NCI-H1436 treated with DMSO at 0.1 percent for 48 hours (cell line): ENCODE measurements at places on chromosomes 5 and 9.

DNA sequence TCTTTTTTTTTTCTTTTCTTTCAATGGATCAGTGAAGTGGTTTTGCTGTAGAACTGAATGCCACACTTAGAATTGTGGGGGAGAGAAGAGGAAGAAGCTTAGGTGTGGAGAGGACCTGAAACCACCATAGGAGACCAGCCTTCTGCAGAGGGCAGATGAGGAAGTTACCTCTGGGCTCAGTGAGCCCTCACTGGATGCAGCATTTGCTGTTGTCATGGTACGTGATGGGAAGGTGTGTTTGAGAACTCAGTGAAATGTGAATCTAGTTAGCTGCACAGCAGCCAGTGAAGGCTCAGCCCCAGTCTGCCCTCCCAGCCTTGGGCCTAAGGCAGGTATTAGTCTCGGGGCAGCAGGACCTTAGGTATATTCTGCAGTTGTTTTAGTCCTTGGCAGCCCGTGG lies 17.5 kb downstream of the CYFIP2 start:
- no peak for DNase-seq

- no peak for DNase-seq
Observed at GRCh38 chr5:171898386-171898785, 108.1 kb downstream of the FBXW11 start.

DNA sequence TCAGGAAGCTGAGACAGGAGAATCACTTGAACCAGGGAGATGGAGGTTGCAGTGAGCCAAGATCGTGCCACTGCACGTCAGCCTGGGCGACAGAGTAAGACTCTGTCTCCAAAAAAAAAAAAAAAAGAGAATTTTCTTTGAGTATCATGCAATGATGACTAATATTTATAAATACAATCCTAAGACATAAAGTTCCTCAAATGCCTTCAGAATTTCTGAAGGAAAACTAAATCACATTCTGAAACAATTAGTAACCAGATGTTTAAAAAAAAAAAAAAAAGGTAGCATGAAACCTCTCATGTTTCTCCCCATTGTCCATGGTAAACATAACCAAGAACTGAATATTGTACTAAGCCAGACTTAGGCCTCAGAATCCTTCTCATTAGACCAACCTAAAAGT lies 23.1 kb downstream of the MLLT3 start:
- no peak for DNase-seq

DNA sequence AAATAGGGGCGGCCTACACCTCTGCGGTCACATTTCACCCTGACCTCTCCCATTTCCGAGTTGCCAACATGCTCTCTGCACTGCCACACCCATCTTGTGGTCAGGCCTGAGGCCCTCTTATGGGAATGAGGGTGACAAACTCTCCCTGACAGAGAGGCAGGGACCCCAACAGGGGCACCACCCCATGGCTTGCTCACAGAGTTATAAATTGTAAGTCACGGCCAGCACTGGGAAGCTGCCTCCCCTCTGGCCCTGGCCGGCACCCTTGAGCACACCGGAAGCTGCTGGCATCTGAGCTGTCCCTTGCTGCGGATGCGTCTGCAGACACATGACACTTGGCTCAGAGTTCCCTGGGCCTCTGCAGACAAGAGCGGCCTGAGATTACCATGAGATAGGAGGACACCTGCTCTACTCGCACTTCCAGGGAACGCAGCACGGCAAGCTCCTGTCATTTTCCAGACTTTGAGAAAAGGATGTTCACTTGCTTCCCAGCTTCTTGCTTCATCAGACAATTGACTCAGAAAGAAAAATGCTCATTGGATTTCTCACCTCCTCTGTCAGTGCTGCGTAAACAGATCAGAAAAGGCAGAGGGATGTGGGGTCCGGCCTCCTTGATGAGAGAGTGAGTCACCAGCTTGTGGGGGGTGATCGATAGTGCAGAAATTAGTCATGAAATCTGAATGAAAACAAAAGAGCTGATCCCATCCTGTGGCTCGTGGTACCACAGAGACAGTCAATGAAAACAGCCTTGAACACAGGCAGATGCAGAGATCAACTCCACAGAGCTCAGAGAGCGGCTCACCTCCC lies 269.8 kb downstream of the SYK start:
- DNase-seq, result no peak

GRCh38 chr9:74953235-74953751 lies 581 bp upstream of the C9orf40 start:
- DNase-seq, result no peak

DNA sequence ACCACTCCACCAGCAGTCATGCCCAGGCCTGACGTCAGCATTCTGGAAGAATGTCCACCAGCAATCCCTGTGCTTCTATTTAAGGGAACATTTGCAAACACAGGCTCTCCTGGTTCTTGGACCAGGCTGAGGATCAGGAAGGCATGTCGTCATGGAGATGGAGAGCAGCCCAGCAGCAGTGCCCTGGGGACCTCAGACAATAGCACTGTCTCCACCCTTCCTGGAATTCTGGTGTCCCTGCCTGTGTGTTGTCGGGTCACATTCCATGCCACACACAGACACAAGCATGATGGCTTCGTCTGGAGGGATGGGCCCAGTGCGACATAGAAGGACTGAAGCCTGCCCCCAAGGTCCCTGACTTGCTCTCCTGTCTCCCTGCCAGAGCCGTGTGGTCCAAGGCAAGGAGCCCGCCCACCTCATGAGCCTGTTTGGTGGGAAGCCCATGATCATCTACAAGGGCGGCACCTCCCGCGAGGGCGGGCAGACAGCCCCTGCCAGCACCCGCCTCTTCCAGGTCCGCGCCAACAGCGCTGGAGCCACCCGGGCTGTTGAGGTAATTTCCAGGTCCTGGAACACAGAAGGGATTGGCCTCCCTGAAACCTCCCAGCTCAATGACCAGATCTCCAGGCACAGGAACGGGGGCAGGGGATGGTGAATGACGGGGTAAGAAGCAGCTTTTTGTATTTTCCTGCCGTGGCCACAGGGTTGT lies 43.8 kb downstream of the STOM start:
- no peak for DNase-seq

- DNase-seq, result no peak
Observed at GRCh38 chr9:38439291-38439915, 15.1 kb upstream of the IGFBPL1 start.
